ENCODE measurements at places on chromosomes 2 and 18.

- DNase-seq, result no peak
Measured at GRCh38 chr2:42951263-42951938, 159.0 kb upstream of the HAAO start.

DNA sequence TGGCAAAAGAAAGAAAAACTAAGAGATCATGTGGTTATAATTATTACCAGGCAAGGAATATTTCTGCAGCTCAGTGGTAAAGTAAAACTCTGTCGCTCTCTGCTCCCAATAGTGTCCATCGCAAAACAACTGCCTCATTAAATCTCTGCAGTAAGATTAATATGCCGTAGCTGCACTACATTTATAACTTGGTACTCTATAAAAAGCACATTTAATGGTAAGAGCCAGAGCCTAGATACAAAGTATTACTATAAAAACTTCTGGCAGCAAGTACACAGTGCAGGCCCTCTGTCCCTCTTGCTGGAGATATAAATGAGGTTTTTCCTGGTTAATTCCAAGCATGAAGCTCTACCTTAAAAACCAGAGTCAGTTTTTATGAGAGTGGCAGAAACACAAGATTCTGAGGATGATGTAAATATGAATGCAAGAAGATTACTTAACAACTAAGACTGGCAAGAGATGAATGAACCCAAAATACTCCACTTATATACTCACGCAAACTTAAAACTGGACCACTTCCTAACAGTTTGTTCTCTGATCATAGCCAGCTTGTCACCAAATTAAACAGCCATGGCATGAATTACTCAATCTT lies 25.5 kb downstream of the ZNF521 start:
- no peak for DNase-seq

- DNase-seq, result no peak
Measured at GRCh38 chr18:28113271-28114029, 63.5 kb downstream of the CDH2 start.

GRCh38 chr2:70475266-70475665 lies 78.4 kb downstream of the TGFA start:
- no peak for DNase-seq

DNA sequence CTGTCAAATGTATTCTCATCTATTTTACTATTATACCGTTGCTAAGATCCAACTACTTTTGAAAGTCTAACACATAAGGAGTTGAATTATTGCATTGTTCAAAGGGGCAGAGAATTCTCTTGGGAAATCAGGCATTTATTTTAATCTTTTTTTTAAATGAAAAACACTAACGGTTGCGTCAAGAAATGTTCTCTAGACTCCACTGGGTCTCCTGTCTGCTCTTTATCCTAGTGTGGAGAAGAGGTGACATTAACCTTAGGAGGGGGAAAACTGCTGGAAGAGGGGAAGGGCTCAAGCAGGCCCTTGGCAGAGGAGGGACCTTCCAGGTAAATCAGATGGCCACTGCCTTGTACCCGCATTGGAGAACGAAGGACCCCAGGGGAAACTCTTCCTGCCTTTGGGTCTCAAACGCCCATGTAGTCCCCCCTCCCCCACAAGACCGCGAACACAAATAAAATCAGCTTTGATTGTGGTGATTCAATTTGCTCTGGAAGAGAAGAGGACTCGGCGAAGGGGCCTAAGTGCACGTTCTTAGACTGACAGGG lies 1.1 kb upstream of the APCDD1 start:
- no peak for DNase-seq

DNA sequence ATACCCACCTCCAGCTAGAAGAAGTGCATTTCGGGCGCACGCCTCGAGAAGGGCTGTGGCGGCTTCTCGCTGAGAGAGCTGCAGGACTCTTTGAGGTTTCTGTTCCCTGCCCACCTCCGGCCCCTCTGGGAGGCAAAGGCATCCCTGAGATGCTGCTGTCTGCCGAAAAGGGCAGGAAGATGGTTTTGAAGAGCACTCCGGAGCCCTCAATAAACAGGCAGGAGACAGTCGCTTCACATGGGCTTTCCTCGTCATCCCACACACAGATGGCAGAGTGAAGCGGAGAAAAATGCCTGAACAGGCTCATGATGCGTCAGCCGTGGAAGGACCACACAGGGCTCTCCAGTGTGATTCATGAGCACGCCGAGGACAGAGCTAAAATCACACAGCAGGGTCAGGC lies 25.4 kb upstream of the GLI2 start:
- DNase-seq, result no peak

DNA sequence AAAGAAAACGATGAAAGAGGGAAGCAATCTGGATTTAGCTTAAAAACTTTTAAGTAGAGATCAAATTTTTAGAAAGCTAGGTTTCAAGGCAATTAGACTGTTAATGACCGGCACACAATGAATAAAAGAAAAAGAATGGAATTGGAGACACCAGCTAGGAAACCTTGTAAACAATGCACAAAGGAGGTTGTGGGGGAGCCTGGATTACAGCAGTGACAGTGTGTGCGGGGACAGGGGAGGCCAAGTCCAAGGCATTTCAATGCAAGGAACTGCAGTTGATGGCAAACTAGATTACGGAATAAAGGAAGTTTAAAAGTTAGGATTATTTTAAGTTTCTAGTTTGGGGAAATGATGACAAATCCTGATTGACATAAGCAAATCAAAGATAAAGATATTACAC lies 74.5 kb downstream of the DTNB start:
- no peak for DNase-seq

- no peak for DNase-seq
Measured at GRCh38 chr2:148022351-148022750, 1.5 kb downstream of the MBD5 start.

- DNase-seq, result no peak
Measured at GRCh38 chr2:120955427-120955826, 219.8 kb downstream of the GLI2 start.

DNA sequence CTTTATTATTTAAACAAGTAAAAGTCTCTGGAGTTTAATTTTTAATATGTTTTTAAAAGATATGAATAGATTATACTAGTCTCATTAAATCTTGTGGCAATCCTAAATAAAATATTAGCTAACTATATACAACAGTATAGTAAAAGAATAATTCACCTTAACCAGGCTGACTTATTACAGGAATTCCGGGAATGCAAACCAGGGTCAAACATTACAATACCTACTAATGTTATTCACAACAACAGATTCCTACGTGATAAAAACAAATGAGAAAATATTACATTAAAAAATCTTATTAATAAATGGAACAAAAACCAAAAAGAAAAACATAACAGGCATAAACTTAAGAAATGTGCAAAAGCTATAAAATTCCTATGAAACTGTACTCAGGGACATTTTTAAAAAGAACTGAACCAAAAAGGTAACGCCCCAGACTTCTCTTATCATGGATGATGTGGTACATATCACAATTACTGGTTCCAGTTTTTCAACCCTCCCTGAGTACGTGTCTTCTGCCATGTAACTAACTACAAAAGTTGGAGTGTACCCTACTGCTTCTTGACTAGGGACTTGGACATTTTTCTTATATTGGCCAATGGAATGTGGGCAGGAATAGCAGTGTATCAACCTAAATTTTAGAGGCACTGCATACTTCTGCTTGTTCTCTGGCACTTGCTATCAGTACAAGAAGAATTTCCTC lies 20.2 kb downstream of the TTC21B start:
- DNase-seq, result no peak

GRCh38 chr2:85588236-85588635 lies 4.0 kb downstream of the VAMP5 start:
- no peak for DNase-seq

- no peak for DNase-seq
Measured at GRCh38 chr2:219486380-219486959, 12.2 kb upstream of the GMPPA start.

GRCh38 chr2:217092710-217093379 lies 233.0 kb upstream of the TNP1 start:
- DNase-seq, result no peak

- DNase-seq, result peak; percentile 4
Measured at GRCh38 chr18:11570769-11571412, 38.5 kb upstream of the SLC35G4 start.

- DNase-seq, result no peak
Measured at GRCh38 chr2:209579230-209579749, 155.4 kb downstream of the MAP2 start.

DNA sequence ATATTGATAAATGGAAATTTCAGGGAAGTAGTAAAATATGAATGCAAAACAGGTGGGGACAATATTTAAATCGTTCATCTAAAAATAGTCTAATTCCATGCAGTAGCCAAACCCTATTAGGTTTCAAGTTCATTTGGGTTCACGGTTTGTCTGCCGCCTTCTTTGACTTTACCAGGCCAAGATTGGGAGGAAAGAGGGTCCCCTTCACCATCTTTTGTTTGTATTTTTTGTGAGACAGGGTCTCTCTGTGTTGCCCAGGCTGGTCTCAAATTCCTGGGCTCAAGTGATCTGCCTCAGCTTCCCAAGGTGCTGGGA lies 98.5 kb upstream of the ATL2 start:
- no peak for DNase-seq

DNA sequence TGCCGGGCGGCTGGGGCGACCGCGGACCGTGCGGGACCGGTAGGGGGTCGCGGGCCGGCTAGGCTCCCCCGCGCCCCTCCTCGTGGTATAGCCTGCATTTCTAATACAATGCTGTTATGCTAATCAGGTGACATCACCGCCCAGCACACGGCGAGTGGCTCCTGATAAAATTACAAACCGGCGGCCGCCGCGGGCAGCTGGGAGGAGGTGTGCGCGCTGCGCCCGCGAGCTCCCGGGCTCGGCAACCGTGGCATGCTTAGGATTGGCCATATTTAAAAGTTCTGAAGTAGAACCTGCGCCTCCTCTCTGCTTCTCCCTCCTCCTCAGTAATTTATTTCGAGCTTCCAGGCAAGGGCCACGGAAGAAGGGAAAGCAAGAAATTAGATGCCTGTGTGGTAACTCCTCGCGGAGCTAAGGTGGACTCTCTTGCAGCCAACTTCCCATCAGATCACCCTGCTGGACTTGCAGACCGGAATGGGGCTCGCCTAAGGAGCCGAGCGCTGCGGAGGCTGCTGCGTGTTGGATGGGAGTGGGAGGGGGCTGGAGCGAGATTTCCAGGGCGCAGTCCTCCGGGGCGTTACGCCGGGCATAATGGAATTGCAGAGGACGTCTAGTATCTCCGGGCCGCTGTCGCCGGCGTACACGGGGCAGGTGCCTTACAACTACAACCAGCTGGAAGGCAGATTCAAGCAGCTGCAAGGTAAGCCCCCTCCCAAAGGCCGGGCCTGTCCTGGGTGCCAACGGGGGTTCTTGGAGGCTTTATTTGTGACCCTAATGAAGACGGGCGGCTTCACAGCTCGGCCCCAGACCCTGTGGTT lies 102.3 kb downstream of the SPTBN1 start:
- DNase-seq, result peak; percentile 43

- no peak for DNase-seq
Measured at GRCh38 chr18:2814928-2815327, 31.9 kb upstream of the EMILIN2 start.

DNA sequence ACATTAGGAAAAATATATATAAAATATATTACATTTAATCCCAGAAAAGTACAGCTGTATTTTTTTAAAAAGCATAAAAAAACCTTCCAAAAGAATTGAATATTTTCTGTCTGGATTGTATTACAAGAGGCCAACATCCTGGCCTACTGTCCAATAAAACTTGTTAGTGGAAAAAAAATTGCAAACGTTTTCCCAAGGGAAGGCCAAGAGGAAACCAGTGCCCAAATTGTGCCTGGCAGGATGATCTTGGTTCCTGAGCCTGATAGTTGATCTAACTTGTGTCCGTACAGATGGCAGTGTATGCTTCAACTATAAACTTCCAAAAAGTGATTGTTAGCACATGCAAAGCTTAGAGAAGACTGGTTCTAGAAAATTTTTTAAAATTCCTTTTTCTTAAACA lies 90.6 kb upstream of the LPIN2 start:
- DNase-seq, result no peak

- no peak for DNase-seq
Measured at GRCh38 chr18:5515011-5515784, 28.6 kb downstream of the EPB41L3 start.

DNA sequence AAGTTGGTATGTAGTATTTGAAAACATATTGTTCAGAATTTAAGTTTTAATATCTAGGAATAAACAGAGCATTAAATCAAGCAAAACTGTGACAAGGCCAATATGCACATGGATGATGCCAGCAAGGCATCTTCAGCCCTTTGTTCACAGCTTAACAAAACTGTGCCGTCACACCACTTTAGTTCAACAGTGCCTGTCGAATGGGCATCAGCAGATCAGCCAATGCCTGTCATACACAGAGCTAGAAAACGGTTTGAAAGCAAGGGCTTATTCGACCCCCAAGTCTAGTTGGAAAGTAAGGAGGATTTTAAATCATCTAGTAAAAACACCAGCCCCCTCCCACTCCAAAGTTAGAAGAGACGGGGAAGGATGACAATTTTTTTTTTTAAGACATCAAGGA lies 16.7 kb downstream of the ZEB2 start:
- no peak for DNase-seq

- no peak for DNase-seq
Measured at GRCh38 chr2:234703258-234703657, 206.4 kb upstream of the ARL4C start.

GRCh38 chr18:37428288-37428974 lies 137.2 kb downstream of the CELF4 start:
- DNase-seq, result no peak

DNA sequence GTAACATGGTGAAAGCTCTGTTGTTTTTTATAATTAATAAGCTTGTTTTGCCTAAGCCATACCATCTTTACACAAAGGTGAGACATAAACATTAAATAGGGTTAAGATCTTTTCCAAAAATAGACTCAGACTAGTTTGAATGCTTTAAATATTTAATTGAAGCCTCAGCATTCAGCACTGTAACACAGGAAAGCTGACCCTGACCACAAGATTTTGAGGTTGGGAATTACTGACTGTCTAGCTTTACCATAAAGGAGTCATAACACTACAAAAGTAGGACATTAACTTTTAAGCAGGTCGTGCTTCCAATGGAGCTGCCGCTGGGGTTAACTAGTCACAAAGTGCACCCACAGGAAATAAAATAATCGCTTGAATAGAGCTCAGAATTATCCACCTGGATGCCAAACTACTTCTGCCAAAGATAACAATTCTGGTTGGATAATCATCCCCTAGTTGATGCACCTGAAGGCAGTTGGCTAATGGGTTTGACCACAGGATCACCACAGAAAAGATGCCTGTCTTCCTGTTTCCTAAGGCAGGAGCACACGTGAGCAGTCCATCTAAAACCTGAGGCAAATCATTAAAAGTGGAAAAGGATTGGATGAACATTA lies 106.2 kb downstream of the COBLL1 start:
- no peak for DNase-seq

GRCh38 chr18:27546991-27547390 lies 361.9 kb upstream of the CHST9 start:
- DNase-seq, result no peak

- no peak for DNase-seq
Measured at GRCh38 chr18:57923611-57924010, 120.4 kb upstream of the NEDD4L start.

- no peak for DNase-seq
Measured at GRCh38 chr2:203733684-203734083, 27.2 kb downstream of the CD28 start.
